ENCODE measurements at places on chromosomes 1 and 21.
A peak's percentile ranks its signal among the peaks of the same experiment; 100 is the strongest.

DNA sequence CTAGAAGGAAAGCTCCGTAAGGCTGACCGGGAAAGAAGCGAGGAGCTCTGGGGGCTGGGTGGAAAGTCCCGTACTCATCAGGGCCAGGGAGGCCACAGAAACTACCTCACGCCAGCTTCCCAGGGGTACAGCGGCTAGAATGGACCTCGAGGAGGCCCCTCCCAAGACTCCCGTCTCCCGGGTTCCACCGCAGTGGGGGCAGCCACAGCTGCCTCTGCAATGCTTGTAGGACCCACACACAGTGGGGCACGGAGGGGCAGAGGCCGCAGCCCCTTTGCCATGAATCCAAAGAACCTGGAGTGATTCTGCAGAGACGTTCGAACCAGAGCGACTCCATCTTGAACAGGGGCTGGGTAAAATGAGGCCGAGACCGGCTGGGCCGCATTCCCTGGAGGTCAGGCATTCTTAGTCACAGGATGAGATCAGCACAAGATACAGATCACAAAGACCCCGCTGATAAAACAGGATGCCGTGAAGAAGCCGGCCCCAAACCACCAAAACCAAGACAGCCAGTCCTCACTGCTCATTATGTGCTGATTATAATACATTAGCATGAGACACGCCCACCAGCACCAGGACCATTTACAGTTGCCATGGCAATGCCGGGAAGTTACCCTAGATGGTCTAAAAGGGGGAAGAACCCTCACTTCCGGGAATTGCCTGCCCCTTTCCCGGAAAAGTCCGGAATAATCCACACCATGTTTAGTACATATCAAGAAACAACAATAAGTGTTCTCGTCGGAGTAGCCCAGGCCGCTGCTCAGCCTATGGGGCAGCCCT is 1.6 kb upstream of the ANKRD65 start:
- no peak for DNase-seq

GRCh38 chr21:14993115-14993514 is 71.7 kb downstream of the NRIP1 start:
- no peak for DNase-seq

GRCh38 chr1:6408023-6408422 is 11.7 kb downstream of the HES2 start:
- DNase-seq = no peak

GRCh38 chr21:17775431-17776126 is 43.6 kb downstream of the C21orf91 start:
- DNase-seq = peak; percentile 83

DNA sequence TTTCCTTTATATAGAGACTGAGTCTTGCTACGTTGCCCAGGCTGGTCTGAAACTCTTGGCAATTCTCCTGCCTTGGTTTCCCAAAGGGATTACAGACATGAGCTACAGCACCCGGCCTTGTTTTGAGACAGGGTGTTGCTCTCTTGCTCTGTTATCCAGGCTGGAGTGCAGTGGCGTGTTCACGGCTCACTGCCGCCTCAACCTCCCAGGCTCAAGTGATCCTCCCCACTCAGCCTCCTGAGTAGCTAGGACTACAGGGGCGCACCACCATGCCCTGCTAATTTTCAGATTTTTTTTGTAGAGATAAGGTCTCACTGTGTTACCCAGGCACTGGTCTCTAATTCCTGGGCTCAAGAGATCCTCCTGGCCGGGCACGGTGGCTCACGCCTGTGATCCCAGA is 14.8 kb downstream of the LCK start:
- no peak for DNase-seq

- DNase-seq = no peak
Measured at GRCh38 chr1:47991673-47992072, 5.5 kb downstream of the TRABD2B start.

DNA sequence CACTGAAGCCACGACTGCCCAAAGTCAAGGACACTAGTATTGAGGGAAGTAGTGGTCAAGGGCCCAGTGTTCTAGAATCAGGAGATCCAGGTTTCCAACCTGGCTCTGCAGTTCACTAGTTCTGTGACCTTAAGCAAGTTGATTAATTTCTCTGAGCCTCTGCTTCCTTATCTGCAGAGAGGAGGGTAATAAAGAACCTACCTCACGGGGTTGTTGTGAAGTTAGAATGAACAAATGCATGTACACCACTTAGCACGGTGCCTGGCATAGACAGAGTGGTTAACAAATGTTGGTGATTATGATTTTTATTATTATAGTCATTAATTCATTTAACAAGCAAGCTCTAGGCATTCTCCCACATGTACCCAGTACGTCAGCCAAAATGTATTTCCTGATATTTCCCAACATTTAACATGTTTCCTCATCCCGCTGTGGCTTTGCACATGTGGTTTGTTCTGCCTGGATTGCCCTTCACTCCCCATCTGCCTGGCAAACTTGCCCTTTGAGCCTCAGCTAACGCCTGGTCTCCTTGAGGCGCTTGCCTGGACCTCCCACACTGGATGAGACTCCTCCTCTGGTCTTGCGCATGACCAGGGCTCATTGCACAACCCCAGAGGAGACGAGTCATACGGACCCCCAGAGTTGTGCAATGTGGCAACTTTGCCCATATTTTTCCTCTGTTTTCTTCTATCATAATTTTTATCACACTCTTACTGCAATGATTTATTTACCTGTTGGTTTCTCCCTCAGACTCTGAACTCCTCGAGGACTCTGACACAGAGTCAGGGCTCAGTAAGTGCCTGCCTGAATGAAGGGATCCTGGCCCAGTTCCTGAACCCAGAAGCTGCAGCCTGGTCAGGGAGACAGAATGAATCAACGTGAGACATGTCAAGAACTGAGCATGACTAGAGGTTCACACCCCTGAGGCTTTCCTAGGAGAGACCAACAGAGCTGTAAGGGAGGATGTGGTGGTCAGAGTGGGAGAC is 20.7 kb upstream of the MFSD2A start:
- no peak for DNase-seq

DNA sequence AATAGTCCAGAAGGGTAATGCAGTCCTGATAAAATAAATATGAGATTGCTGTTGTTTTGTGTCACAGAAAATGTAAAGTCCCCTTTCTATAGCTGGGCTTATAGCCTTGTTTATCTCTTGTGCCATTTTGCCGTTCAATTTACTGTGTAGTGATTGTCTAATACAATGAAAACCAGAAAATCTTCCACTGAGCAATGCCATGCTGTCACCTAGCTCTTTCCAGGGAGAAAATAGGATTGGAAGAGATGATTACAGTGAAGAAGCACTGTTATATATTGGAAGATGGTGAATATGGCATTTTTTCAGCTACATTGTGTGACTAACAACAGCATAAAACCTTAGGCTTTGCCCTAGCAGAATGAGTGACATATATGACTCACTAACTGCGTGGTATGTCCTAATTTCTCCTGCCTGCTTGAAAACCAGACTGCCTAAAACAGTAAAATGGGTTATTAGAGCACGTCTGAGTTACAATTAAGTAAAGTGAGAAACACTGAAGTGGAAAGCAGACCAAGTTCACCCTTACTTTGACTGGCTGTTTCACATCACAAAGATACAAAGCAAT is 332.4 kb upstream of the ZP4 start:
- no peak for DNase-seq

- DNase-seq = peak; percentile 10
Measured at GRCh38 chr1:192476802-192477298, 98.7 kb upstream of the RGS1 start.

DNA sequence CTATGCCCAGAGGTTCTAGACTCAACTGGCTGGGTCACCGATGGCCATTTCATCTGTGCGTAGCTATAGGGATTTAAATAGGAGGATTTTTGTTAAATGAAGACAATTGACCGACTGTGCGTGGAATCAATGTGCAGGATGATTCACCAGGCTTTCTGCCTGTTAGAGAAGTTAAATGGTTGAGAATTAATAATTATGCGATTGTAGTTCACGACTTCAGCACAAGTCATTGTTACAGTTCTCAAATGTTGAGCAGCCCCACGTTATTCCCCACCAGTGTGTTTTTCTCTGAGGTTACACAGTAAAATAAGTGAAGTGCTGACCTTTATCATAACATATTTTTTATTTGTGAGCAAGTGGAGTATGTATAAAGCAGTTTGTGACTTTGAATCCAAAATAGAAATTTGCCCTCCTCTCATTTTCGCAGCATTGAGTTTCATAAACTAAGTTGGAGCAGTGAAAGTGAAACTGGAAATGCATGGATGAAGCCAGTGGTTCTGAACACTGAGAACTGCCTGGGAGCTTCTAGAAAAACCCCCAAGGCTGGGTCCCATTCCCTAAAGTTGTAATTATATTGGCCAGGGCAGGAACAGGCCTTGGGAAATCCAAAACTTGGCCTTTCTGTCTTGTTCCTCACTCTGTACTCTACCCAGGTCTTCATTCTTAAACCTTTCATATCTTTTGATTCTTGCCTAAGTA is 102.6 kb downstream of the GALNT2 start:
- DNase-seq = no peak

Data from CD4-positive, alpha-beta T cell treated with Interleukin-12 subunit alpha and Interleukin-12 subunit beta, for 1 hour (primary cell).